NCI-H2171 treated with DMSO at 0.1 percent for 48 hours (cell line): ENCODE measurements at places on chromosomes 2 and 18.

DNA sequence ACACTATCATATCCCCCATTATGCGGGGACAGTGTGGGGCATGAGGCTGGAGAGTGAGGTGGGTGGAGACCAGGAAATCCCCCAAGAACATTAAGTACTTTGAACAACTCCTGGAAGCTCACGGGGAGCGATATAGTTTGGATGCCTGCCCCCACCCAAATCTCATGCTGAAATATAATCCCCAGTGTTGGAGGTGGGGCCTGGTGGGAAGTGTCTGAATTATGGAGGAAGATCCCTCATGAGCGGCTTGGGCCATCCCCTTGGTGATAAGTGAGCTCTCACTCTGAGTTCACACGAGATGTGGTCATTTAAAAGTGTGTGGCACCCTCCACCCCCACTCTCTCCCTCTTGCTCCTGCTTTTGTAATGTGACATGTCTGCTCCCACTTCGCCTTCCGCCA lies 97.1 kb upstream of the TMEM200C start:
- DNase-seq: no peak

DNA sequence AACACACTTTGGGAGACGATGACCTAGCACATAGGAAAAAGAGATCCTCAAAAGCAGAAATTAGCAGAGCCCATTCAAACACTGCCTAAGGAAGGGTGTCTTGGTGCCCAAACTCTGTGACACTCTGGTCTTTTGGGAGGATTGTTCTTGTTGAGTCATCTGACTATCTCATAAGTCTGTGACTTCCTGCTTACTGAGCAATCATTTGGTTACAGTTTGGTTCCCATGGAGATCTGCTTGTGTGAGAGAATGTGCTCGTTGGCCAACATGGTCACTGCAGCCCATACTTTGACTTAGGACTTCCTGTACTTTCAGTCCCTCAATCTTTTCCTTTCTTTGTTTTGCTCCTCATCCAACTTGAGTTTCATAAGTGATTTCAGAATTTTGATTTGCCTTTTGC lies 602.9 kb downstream of the NYAP2 start:
- no peak for DNase-seq

DNA sequence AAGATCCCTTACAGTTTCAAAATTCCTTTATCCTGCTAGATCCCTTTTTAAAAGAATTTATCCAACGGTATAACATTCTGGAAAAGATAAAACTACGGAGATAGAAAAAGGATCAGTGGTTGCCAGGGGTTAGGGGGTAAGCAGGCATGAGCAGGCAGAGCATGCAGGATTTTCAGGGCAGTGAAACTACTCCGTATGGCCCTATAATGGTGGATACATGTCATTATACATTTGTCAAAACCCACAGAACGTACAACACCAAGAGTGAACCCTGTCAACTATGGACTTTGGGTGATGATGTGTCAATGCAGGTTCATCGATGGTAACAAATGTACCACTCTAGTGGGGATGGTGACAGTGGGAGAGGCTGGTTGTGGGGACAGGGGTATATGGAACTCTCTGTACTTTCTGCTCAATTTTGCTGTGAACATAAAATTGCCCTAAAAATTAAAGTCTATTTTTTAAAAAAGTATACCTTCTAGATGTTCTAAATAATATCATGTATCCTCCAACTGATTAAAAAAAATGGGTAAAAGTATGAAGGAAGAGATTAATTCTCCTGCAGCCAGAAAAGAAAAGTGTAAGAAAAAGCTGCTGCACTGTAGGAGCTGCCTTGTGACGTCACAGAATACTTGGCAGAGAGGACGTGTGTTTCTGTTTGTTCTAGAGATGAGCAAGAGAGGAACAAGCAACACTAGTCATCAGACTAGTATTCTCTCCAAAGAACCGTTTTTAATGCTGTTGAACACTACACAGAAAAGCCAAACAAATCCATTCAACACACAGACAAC lies 23.6 kb downstream of the ANKRD44 start:
- DNase-seq: no peak

- peak; percentile 81 for DNase-seq
These were observed 233.4 kb downstream of the WDR7 start for GRCh38 chr18:56884511-56884910.

DNA sequence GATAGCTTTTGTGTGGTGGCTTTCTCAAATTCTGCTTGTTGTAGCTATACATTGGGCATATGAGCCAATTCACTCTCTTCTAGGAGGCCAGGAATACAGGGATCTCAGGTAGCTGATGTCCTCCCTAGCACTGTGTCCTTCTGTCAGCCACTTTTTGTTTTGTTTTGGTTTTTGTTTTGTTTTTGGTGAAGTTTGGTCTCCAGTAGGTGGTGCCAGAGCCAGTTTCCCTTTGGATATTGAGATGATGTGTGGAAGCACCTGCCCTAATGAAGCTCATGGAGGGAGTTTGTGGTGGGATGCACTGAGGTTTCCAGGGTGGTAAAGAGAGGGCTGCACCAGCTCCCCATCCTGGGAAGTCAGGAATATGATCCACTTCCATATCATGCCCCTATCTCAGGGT lies 100.5 kb upstream of the VWC2L start:
- no peak for DNase-seq

DNA sequence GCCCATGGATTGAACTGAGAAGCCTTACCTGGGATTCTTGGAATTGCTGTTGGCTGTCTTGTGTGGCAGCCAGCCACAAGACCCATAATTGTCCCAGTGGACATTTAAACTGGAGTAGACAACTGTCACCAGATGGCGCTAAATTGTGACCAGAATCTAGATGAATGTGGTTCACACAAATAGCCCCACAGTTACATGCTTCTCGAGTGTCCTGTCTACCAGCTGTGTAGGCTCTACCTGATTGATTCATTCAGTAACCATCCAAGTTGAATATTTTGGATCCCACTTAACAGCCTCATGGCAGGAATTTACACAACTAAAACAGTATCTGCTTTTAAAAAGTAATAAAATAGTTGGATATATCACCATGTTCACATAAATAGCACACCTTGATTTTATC lies 73.2 kb downstream of the MAP4K4 start:
- DNase-seq: peak; percentile 61
